NCI-H1930 (cell line): ENCODE measurements at places on chromosomes 6 and 20.

DNA sequence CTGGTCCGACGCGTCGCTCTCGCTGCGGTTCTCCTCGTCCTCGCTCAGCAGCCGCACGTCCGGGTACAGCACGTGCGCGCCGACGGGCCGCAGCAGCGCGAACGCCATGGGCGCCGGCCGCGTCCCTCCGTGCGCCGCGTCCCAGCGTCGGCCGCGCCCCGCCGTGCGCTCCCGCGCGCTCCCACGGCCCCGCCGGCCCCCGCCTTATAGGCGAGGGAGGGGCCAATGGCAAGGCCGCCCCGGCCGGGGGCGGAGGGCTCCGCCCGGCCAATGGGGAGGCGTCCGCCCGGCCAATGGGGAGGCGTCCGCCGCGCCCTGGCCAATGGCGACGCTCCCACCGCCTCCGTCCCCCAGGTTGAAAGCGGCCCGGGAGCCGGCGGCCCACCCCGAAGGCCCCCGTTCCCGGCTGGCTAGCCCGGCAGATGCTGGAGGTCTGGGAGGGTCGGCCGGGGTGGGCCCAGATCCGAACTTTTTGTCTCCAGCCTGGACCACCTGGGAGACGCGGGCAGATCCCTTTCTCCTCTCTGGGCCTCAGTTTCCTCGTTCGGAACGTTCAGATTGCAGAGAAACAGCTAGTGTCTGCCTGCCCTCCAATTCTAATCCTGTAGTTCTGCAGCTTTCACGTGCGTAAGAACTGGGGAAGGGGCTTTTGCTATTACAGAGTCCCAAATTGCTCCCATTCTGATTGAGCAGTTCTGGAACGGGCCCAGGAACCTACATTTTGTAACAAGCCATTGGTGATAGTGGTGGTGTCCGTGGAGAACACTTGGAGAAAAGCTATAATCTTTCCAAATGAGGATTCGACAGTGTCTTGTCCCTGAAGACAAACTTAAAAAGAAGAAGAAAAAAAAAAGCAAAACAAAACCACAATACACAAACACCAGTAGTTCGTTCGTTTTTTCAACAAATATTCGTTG, at the start of gene TCF15:
Gene TCF15, minus strand, starts transcription at position 180 of the 917 bp plus-strand sequence. Its CDS starts 72 bp downstream, at position 108.
- peak; percentile 44 for DNase-seq

GRCh38 chr6:43735642-43736199, 34.3 kb upstream of the VEGFA start:
- DNase-seq = no peak

- DNase-seq = no peak
Observed at GRCh38 chr6:161963634-161964234, 689.9 kb upstream of the AGPAT4 start.

DNA sequence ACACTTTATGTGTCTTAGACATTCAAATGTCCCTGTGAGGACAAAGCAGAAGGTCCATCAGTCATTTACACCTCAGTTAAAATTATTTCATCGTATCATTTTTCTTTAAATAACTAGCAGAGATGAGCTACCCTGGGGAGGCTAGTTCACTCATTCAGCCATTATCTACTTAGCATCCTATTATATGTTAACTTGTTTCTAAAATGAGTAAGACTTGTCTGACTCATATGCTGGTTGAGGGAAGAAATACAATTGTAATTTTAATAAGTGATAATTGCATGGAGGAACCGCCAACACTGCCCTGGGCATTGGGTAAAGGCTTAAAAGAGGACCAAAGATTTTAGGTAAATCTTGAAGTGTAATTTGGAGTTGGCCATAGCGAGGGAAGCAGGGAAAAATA, 12.4 kb upstream of the PTPRK start:
- DNase-seq = no peak

DNA sequence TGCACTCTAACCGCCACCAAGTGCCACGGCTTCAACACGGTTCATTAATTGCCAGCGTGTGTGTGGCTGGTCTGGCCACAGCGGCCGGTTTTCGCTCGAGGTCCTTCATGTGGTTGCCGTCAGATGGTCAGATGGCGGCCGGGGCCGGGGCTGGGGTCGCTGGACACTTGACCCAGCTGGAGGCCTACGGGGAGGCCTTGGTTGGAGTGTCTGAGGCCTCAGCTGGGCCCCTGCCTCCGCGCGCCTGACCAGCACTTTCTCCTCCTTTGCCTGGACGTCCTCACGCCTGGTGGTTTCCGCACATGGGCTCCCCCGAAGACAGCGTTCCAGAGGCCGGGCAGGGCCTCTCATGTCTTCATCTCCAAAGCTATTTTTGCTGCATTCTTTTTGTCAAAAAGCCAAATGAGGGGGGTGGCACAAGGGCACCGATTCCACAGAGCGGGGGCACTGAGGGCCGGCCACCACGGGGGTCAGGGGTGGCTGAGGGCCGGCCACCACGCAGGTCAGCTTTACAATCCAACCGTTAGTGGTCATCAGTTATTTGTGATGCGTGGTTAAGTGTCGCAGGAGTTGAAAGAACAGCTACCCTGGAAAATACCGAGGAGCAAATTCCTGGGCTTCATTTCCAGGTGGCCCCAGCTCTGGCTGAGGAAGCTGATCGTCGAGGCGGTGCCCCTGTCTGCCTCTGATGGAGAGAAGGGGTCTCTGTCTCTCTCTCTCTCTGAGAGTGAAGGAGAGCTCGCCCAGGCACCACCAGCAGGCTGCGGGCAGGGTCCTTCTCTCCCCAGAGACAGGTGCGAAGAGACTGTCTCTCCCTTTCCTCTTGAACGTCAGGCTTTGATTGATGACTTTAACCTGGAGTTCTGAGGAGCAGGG, 50.5 kb upstream of the FRMD1 start:
- no peak for DNase-seq

DNA sequence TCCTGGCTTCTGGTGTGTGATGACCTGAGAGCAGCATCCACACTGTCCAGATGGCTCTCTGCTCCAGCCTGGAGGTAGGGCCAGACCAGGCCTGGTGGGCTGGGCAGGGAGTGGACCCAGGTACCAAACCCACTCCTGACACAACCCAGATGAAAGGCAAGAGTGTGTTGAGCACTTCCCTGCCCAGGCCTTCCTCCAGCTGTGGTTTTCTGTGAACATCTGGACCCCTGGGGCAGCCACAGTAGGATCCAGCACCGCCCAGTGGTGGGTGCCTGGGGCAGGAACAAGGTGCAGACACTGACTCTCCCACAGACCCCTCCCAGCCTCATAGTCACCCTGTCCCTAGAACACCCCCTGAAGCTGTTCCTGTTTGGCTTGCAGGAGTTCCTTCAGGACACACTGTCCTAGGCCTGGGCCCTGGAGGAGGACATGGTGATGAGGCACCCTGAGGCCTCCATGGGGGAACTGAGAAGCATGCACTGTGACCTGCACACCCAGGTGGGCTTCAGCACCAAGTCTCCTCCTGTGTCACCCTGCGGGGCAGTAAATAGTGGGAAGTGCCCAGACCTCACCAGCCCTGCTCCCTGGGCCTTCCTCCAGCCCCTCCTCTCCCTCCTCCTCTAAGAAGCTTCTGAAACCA, 28.7 kb downstream of the UBD start:
- no peak for DNase-seq

DNA sequence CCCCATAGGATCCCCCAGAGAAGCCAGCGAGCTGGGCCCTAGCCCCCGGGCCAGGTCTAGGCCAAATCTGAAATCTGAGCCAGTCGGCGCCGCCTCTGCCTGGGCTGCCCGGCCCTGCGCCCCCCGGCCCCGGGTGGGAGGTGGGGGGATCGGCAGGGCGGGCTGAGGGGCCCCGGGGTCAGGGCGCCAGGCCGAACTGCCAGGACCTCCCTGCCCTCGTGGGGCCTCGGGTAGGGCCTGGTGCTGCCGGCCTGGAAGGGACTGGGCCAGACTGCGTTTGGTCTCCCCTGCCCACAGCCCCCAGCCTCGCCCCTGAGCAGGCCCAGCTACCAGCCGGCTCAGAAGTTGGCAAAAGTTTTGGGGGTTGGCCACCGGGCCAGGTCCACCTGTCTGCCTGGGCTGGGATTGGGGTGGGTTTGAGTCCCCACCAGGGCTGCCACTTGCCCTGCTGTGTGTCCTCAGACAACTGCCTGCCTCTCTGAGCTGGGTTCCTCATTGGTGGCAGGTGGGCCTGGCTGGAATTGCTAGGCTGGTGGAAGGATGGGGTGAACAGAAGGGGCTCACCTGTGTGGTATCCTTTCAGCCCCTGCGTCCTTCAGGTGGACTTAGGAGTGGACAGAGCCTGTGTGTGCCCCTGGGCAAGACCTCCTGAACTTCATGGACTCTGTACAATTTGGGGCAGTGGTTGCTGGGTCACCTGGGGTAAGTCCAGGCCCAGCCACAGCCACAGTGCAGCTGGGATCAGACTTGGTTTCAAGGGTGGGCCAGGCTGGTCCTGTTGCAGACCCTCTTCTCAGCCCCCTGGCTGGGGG, 801 bp downstream of the SRC start:
- no peak for DNase-seq

DNA sequence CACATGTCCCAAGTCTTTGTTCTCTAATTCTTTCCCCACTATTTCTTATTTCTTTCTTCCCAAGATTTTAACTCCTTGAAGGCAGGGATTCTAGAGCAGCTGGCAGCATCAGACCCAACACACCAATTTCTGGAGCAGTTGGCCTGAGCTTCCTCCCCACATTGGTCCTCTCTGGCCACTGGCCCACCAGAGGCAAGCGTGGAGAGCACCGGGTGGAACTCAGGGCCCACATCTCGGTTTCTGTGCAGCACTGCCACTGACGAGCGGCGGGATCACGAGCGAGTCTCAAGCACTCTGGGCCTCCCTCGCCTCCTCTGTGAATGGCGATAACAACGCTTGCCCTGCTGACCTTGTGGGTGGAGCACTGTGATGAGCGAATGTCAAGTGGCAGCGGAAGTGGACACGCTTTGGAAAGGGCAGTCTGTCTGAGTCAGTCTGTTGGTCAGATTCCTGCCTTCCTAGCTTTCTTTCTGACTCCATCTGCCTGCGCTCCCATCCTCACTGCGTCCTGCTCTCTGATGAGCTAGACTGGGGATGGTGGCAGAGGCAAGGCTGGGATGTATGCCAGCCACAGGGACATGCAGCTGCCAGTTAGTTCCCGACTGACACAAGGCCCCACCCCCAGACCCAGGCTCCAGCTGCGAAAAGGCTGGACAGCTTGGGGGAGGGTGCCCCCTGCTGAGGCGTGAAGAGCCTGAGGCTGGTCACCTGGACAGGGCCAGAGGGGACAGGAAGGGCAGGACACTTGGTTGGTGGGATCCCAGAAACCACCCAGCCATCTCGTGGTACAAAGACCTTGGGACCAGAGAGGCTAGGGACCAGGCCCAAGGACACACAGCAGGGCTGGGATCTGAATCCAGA, 4.5 kb upstream of the SPDEF start:
- DNase-seq = no peak

DNA sequence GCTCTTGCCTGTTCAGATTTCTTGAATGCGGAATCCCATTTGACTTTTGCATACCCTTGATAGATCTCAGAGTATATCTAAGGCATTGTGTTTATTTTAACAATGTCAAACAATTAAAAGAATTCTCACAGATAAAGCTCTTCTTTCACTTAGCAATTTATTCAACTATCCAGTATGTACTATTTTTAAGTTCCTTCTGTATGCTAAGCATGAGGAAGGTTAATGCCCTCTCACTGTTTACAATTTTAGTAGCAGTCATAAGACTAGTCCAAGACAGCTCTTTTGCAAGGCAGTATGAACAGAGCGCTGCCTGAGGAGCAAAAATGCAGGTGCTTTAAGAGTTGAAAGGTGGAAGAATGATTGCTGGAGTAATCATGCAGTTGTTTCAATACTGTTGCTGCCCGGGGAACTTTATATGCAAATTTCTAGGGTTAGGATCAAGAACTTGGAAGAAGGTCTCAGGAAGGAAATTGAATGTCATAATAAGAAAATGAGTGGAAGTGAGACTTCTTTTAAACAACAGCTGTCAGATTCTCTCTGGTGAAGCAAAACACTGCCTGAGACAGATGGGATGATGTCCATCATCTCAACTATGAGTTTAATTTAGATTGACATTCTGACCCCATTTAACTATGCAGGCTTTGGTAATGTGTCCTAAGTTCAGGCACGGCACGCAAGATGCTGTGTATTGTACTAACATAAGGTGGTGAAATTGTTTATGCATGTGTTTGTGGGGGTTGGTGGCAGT, 1303.5 kb upstream of the CITED2 start:
- no peak for DNase-seq

- peak; percentile 10 for DNase-seq
Observed at GRCh38 chr6:43368259-43369160, 937 bp downstream of the ZNF318 start.

DNA sequence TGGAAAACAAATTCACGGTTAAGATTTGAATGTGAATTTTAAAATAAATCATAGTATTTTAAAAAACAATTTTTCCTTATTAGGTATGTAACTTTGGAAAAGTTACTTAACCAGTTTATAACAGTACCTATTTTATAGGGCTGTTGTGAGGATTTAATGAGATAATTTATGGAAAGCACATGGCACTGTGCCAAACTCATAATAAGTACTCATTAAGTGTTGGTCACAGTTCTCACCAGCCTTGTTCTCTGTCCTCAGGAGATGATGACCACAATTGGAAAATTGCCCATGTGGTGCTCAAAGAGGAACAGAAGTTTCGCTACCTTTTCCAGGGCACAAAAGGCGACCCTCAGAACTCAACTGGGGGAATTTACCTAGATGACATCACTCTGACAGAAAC, 39.6 kb downstream of the MEP1A start:
- DNase-seq = no peak

DNA sequence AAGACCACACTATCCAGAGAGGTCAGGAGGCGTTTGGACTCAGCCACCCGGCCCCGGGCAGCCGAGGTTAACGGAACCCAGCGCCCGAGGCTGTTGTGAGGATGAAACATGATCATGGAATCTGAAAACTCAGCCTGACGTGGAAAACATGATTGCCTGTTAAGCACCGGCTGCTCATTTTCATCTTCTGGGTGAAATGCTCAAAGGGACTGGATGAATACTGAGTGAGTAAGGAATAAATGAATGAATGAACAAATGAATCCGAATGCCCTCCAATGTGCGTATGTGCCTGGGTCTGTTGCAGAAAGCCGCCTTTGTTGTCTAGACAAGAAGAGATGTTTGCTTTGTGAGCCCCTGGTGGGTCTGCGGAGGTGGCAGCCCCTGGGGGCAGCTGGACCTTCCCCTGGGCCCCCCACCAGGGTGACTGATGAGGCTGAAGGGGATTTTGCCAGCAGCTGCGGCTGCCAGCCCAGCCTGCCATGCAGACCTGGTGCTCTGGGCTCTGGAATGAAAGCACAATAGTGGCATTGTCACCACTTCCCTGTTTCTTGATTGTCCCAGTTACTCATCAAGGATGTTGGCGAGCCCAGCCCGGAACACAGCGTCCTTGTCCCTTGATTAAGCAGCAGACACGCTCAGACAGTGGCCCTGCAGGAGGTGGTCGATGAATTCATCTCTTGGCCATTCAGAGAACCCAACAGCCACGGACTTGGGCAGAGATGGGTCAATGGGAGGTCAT, 211.1 kb downstream of the ANKRD60 start:
- DNase-seq = no peak

DNA sequence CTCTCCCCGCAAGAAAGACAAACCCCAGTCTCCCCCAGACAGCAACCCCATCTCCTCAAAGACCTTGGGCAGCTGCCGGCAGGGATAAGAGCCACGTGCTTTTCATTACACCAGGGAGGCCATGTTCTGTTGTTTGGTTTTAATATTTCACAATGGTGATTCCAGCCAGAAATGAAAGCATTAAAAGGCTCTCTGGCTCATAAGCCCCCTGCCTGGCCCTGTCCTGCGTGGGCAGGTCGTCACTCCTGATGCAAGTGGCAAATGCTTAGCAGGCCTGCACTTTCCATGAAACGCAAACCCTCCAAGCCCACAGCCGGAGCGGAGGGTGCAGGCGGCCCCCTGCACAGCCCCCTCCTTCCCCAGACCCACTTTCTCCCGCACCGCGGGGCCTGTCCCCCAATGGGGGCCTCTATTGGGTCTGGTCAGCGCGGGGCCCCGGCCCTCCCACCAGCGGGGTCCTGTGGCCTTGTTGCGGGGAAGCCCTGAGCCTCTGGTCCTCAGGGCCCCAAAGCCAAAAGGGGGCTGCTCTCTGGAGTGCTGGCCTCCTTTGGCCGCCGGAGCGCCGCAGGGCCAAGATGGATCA, 77.2 kb downstream of the TMEM242 start:
- DNase-seq = no peak
